ENCODE measurements at places on chromosomes 6 and 20.
A peak's percentile ranks its signal among the peaks of the same experiment; 100 is the strongest.

DNA sequence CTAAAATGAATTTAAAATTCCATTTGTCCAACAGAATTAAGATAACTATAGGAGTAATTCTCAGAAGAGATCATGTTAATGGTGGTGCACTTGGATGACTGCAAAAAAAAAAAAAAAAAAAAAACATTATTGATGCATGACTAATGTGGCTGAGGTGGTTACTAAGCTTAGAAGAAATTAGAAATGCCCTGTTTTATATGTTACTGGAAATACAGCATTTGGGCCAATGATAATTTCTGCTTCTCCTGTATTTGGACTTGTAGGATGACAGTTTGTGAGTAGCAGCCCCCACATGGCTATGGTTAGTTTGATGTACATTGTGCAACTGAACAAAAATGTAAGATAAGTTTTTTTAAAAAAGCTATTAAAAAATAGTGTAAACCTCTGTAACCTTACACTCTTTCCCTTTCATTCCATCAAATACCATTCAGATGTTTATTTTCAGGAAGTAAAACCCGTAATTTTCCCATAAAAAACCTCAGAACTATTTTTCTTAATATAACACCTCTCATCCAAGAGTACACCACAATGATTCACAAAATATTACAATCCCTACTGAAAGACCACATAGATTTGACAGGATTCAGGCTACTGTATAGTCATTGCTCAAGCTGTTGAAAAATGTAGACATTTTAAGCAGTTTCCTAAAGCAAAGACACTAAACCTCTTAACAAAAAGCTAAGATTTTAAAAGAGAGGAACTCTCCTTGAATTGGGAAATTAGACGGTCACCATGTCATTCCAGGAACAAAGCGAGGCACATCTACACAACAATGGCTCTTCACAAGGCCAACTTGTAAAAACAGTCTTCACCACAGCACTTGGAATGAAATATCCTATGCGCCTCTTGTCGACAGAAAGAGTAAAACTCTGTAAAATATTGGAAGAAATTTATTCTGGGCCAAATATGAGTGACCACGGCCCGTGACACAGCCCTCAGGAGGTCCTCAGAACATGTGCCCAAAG, 83.0 kb downstream of the WDR27 start:
- DNase-seq = no peak

DNA sequence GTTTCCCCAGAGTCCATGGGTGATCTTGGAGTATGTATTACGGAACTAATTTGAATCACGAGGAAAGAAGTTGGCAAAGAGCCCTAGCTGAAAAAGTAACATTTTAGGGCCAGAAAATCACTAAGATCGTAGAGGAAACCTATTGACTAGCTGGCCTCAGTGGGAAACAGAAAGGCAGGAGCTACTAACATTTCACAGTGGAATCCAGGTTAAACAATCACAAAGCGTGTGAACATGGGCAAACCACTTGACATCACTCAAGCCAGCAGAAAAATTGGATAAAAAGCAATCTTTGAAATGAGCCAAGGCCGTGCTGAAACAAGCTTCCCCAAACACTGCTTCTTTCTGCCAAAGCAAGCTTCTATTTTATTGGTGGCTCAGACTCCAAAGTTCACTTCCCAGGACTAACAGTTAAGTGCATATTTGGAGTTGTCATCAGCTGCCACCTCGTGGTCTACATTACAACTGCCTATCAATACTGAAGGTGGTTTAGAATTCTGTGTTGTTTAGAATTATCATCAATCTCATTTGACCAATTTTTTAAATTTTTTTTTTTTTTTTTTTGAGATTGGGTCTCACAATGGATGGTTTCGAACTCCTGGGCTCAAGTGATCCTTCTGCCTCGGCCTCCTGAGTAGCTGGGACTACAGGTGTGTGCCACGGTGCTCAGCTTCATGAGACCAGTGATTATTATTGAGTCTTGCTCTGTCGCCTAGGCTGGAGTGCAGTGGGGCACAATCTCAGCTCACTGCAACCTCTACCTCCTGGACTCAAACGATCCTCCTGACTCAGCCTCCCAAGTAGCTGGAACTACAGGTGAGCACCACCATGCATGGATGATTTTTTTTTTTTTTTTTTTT, 10.6 kb downstream of the RPS10 start:
- DNase-seq = peak; percentile 63

DNA sequence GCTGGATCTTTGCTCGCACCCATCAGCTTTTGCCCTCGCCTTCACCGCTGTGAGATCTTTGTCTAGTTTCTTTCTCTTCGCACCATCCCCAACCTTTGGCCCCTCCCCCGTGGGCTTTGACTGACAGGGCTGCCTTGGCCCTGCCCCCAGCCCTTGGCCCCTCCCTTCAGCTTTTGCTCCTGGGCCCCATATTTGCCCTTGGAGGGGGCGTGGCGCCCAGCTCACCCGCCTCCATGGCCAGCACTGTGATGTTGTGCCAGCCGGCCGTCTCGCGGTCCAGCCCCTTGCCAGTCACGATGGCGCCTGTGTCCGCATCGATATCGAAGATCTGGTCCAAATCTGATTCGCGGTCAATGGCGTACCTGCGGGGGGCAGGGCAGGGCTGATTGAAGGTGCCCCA, 81.1 kb downstream of the CD40 start:
- no peak for DNase-seq

DNA sequence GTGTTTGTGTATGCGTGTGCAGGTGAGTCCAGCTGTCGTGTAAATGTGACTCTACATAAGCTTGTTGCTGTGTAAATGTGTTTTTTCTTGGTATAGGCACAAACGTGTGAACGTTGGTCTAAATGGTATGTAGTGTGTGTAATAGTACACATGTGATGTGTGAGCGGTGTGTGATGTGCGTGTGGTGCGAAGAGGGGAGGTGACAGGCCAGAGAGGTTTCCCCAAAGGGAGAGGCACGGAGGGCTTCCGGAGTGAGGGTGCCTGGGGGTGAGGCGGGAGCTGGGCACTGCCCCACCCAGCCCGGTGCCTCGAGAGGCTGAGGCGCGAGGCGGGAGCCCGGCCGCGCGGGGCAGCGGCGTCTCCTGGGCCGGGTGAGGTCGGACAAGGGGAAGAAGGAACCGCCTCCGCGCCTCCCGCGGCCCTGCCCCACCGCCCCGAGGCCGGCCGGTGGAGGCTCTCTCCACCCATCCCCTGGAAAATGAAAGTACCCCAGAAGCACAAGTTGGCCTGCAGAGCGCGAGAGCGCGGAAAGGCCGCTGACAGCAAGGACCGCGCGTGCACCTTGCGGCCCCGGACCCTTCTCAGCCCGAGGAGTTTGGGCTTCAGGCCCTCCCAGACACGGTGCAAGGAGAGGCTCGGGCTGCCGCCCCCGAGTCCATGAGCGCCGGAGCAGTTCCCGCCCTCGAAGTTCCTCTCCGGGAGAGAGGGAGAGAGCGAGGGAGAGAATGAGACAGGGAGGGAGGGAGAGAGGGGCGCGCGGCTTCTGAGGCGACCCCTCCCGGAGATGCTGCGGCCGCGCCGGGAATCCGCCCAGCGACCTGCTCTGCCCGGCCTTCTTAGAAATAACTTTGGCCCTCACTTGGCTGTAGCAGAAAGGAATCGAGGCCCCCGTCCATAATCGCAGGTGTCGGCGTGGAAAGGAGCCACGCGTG, 43.2 kb upstream of the OSTM1 start:
- no peak for DNase-seq

- no peak for DNase-seq
Measured at GRCh38 chr6:25346064-25346463, 66.9 kb downstream of the CARMIL1 start.

DNA sequence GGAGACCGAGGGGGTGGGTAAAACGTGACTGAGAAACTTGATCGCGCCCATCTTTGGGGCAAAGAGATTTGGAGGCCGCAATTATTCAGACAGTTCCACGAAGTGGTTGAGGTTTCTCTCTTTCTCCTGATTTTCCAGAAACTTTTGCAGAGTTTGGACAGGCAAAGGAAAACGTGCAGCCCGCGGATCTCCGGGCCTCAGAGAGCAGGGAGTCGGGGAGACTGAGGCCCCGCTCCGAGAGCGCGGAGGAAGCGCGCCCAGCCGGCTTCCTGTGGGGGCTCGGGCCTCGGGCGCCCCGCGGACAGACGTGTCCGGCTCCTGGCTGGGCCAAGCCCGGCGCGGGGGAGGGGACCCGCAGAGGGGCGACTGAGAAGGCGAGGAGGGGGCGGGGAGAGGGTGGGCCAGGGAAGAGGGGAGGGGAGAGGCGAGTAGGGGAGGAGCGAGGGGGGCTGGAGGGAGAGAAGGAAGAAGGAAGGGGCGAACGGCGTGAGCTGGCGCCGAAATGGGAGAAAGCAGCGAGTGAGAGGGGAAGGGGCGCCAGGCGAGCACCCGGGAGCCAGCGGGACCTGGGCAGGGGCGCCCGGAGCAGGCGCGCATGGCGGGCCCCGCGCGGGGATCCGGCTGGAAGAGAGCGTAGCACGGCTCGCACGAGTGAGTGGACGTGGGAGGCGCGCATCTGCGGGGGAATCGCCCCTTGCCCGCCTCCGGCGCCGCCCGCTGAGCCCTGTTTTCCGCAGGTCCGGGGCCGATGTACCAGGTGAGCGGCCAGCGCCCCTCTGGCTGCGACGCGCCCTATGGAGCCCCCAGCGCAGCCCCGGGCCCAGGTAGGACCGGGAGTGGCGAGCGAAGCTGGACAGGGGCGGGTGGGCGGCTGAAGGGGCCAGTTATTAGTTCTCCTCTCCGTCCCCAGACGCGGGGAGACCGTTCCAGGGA, at the start of gene MDFI:
MDFI (plus strand) TSS at position 467 of the 933 bp plus-strand sequence; CDS start at position 749, 282 bp downstream.
- DNase-seq = no peak

GRCh38 chr6:128339635-128340450, 180.6 kb downstream of the PTPRK start:
- DNase-seq = no peak

DNA sequence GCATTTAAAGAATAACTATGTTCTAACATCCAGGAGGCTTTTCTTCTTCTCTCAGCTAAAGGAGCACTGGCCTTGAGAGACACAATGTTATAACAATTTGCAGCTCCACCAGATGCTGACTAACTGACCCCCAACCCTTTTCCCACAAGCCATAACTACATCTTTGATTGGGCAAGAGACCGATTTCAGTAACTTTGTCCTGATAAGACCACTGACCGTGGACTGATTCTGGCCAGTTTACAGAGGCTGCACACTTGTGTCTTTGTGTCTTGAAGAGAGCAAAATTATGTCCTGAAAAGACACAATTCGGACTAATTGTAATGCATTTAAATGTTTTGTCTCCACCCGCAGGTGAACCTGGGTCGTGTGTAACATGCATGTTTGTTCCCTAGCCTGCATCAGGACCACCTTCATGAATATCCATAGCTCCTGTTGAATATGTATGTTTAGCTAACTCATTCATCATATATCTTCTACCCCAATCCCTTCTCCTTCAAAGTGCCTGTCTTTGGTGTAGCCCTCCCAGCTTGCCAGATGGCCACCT, 22.3 kb downstream of the ABRACL start:
- DNase-seq = no peak
